Left kidney (tissue), 8 donors: ENCODE measurements at places on chromosomes 3 and 15. TPM values are rescaled to one million over a fixed set of nuclear protein-coding genes. Genes with fewer than 3 reads are reported as not detected.

The KLF15 gene
- 11.3 TPM for polyA plus RNA-seq

The CD86 gene
- 1.3 TPM for polyA plus RNA-seq

The EFCAB12 gene
- polyA plus RNA-seq: 5.9 TPM

The ROPN1 gene
- polyA plus RNA-seq: 0.25 TPM

The CELF6 gene
- polyA plus RNA-seq: 5.1 TPM

The XCR1 gene
- 0.15 TPM for polyA plus RNA-seq

The CPNE9 gene
- not detected for polyA plus RNA-seq

The PFKFB4 gene
- 4.3 TPM for polyA plus RNA-seq

The SSUH2 gene
- polyA plus RNA-seq: 4.9 TPM

The TJP1 gene
- 185 TPM for polyA plus RNA-seq

The CCR8 gene
- not detected for polyA plus RNA-seq

The TTC14 gene
- polyA plus RNA-seq: 143 TPM

The PLA2G4E gene
- polyA plus RNA-seq: not detected

The IMPG2 gene
- 0.76 TPM for polyA plus RNA-seq

The HAPLN3 gene
- polyA plus RNA-seq: 3.6 TPM

The LEKR1 gene
- polyA plus RNA-seq: 3.2 TPM

The IL20RB gene
- 0.85 TPM for polyA plus RNA-seq

The PATL2 gene
- polyA plus RNA-seq: 1.4 TPM
